ENCODE measurements at places on chromosomes 6 and 20. TPM values are rescaled to one million over a fixed set of nuclear protein-coding genes. Genes with fewer than 3 reads are reported as not detected.

The CYP24A1 gene
- total RNA-seq = not detected

The LRRN4 gene
- total RNA-seq = not detected

The LY6G6C gene
- not detected for total RNA-seq

The NRSN1 gene
- total RNA-seq = not detected

The TSPO2 gene
- not detected for total RNA-seq

The SMLR1 gene
- total RNA-seq = not detected

The FITM2 gene
- total RNA-seq = 3.4 TPM

The XKR7 gene
- not detected for total RNA-seq

The HMGCLL1 gene
- total RNA-seq = not detected

The SOX4 gene
- 20.4 TPM for total RNA-seq

The LINC00237 gene
- not detected for total RNA-seq

The ARMC2 gene
- 6.1 TPM for total RNA-seq

The CDK19 gene
- total RNA-seq = 5.0 TPM

The EHMT2 gene
- 30.2 TPM for total RNA-seq

The DBNDD2 gene
- 25.0 TPM for total RNA-seq

The NT5E gene
- 13.0 TPM for total RNA-seq

The ARG1 gene
- total RNA-seq = not detected

The TRIM31 gene
- not detected for total RNA-seq

The LY86 gene
- not detected for total RNA-seq

The MRAP2 gene
- total RNA-seq = not detected

The CALHM5 gene
- total RNA-seq = not detected

The SNPH gene
- 13.6 TPM for total RNA-seq

The SCUBE3 gene
- not detected for total RNA-seq

The PRKN gene
- 3.6 TPM for total RNA-seq

The MCCD1 gene
- not detected for total RNA-seq

The KCNQ5 gene
- 3.8 TPM for total RNA-seq

The PAK5 gene
- not detected for total RNA-seq

The CITED2 gene
- 141 TPM for total RNA-seq

The NINL gene
- total RNA-seq = 0.89 TPM

The SNX9 gene
- total RNA-seq = 63.2 TPM

The SASH1 gene
- total RNA-seq = not detected

The ZNF341 gene
- 2.9 TPM for total RNA-seq

The C6orf58 gene
- not detected for total RNA-seq

The ID4 gene
- total RNA-seq = not detected

The PPP1R3G gene
- not detected for total RNA-seq

Measured in CD8-positive, alpha-beta T cell (primary cell).